CD4-positive, alpha-beta T cell treated with Interleukin-10 for 1 hour (primary cell): ENCODE measurements at places on chromosomes 5 and 9.
A peak's percentile ranks its signal among the peaks of the same experiment; 100 is the strongest.

GRCh38 chr5:16963821-16964220 is 27.7 kb upstream of the MYO10 start:
- DNase-seq, result no peak

DNA sequence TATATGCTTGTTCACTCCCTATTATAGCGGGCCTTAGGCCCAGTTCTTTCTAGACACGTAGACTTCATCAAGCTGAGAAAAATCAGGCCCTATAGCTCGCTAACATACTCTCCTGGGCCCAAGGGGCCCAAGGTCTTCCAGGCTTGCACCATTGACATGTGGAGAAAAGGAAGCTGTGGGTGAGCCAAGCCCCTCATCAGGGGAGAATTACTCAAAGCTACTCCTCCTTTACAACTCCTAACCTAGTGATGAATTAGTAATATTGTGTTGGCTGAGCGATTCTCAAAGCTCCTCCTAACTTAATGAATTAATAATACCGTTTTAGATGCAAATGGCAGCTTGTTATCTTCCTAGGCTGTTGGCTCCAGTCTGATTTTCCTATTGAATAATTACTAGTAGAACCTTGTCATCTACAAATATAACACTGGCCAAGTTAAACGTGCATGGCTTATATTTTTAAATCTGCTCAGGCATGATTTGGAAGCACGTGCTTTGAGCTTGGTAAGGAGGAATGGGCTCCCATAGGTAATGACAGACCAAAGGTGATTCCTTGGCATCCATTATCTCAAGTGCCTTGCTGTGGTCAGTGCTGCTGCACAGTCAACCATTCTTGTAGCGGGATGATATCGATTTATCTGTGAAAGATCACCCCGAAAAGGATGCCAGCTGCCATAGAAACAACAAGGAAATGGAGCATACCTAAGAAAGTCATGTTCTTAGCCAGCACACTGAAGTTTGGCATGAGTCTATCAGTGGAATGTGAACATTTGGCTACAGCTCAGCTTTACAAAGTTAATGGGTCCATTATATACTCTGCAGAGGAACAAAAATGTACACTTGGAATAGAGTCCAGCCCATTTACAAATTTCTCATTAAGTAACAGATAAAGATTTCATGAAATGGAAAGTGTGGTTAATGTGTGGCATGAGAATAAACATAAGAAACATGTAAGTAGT is 23.8 kb downstream of the LVRN start:
- DNase-seq, result no peak

- DNase-seq, result no peak
Observed at GRCh38 chr5:172364773-172365172, 81.2 kb upstream of the UBTD2 start.

DNA sequence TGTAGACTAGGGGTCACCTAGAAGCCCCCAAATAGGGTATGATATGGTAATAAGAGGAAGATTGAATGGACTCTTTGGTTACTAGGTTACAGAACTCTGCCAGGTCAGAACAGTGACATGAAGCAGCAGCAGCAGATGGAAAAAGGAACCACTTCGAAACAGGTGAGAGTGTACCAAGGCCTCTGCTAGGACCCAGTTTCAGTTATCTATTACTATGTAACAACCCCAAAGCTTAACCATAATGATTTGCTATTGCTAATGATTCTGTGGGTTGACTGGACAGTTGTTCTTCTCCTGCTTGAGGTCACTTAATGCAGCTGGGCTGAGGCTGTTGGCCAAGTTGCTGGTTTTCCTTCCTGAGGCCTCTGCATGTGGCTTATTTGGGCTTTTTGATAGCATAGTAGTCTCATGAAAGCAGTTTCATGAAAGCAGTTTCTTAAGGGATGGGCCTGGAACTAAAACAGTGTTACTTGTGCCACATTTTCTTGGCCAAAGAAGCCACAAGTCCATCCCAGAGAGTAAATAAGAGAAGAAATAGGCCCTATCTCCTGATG is 17.6 kb downstream of the C9orf43 start:
- no peak for DNase-seq

- DNase-seq, result no peak
Observed at GRCh38 chr9:135552698-135553171, 6.8 kb downstream of the OBP2A start.

- DNase-seq, result no peak
Observed at GRCh38 chr9:16825331-16825725, 45.1 kb downstream of the BNC2 start.

GRCh38 chr9:79885093-79885857 is 313.5 kb downstream of the TLE4 start:
- DNase-seq, result no peak

GRCh38 chr9:37417857-37418618 is 4.5 kb upstream of the GRHPR start:
- no peak for DNase-seq

- peak; percentile 15 for DNase-seq
Observed at GRCh38 chr9:131598121-131598520, 52.8 kb downstream of the PRRT1B start.

GRCh38 chr5:109689740-109690241 is at the start of gene MAN2A1:
Gene MAN2A1 (plus strand): TSS chr5:109689927. CDS start chr5:109690418, 491 bp downstream.
- DNase-seq, result peak; percentile 83

DNA sequence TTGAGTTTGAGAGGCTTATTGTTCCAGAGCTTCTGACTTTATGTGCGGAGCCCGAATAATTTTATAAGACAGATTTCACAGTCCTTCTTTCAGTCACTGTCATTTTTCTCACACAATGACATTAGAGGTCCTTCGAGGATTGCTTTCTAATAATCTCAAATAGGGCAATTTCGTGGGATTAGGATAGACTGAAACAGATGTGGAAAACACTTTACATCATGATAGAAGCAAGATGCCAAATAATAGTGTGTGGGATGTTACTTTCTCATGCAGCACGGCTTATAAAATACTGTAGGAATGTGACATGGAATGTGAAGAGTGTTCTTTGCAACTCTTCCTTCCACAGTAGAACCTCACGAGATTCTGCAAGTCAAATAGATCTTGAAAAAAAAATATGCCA is 451.3 kb downstream of the SEMA5A start:
- DNase-seq, result no peak

DNA sequence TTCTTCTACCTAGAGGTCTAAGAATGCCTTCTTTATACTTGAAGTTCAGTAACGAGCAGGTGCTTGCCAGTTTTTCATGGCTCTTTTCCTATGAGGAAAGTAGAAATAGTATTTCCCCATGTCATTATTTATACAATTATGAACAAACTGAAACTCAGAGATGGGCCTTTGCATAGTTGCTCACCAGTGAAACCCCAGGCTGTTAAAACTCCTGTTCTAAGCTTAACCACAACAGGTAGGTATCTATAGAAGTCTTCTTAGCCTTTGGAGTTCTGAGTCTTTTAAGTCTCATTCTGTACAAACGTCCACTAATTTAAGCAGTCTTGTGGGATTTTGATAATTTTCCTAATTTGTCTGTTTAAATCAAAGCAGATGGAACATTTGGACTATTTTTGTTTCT is 90.1 kb downstream of the STARD4 start:
- no peak for DNase-seq

DNA sequence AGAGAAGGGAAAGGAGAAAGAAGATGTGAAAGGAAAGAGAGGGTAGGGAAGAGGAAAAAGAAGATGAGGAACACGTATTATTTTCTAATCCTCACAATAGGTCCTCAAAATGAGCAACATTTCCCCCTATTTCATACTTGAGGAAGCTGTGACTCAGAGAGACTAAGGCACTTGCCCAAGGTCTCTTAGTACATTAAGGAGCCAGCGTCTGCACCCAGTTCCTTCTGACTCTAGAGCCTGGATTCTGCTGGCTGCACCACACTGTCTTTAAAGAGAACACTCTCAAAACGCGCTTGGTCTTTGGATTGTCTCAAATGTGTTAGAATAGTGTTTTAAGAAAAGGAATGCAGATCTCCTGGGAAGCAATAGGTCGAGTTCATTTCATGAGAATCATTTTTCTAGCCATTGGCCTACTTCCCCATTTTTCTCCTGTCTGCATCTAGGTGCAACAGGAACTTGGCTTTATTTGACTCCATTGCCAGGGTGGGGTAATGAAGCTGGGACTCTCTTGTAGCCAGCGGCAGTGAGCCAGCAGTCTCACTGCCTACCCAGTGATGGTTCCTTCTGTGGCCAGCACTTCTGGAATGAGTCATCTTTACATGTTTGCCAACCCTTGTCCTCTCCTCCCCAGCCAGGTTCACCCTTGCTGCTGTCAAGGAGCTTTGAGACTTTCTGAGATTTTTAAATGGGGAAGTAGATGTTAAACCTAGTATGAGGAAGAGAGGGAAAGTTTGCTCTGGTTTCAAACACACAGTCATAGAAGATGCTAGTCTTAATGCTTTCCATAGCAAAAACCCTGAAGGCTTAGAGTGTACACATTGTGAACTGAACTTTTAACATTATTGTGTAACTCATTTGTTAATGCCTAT is 82.7 kb downstream of the DOCK8 start:
- peak; percentile 37 for DNase-seq

GRCh38 chr9:133489253-133490190 is 10.6 kb upstream of the SLC2A6 start:
- no peak for DNase-seq

- no peak for DNase-seq
Observed at GRCh38 chr5:53507013-53507412, 26.6 kb downstream of the FST start.

DNA sequence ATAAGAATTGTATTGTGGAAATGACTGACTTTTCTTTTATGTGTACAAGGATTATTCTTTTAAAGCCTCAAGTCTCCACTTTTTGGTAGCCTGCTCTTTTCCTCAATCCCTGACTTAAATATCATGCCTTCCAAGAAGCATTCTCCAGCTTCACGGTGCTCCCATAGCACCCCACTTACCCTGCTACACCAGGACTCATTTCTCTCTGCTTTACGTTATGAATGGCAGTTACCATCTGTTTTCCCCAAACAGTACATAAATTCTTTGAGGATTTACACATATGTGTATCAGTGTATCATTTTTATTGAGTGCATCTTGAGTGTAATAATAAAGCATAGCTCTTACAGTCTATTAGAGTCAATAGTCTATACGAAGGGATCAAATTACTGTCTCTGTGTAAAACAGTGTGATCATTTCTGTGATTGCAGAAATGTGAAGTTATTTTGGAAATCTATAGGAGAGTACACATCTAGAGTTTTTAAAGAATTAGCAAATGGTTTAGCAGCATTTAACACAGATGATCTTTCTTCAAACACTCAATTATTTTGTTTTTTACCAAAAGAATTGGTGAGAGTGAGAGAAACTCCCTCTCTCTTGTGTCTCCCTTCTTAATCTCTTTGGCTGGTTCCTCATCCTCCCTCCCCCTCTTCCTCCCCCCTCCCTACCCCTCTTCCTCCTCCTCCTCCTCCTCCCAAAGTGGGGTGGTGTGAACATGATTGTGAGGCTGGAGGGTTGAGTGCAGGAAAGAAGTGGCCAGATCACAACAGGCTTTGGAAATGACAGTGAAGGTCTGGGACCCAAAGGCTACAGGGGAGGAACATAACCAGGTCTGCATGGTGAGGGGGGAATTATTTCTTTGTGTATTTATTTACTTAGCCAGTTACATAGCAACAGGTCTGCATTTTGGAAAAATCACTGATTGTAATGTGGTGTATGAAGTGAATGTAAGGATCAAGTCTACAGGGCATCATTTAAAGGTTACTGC is 27.6 kb upstream of the ECM2 start:
- DNase-seq, result no peak

GRCh38 chr9:121656941-121657470 is 5.6 kb downstream of the DAB2IP start:
- no peak for DNase-seq

DNA sequence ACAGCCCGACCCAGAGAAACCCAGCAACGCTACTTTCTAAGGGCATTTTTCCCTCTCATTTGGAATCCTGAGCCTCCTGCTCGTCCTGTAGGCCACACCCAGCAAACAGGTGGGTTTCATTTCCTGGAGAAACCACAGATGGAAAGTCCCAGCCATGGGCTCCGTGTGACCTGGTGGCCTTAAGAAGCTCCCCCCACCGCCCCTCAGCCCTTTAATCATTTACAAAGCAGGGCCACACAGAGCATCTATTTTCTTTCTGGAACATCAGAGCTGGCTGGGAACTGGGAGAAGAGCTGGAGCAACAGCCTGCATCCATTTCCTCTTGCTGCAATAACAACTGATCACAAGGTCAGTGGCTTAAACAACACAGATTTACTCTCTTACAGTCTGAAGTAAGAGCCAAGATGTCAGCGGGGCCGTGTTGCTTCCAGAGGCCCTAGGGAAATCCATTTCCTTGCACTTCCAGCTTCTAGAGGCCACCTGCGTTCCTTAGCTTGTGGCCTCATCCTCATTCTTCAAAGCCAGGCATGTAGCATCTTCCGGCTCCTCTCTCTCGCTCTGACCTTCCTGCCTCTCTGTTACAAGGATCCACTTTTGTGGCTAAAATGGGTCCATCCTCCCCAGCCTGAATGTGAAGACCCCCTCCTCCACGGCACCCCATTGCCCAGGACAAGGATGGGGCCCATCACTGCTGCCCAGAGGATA is 40.5 kb downstream of the C9orf50 start:
- DNase-seq, result peak; percentile 46

- DNase-seq, result no peak
Observed at GRCh38 chr5:126031989-126032716, 391.1 kb upstream of the GRAMD2B start.

- DNase-seq, result no peak
Observed at GRCh38 chr9:33187519-33188218, 20.5 kb upstream of the B4GALT1 start.

GRCh38 chr5:61394078-61394704 is 62.1 kb downstream of the ZSWIM6 start:
- no peak for DNase-seq

DNA sequence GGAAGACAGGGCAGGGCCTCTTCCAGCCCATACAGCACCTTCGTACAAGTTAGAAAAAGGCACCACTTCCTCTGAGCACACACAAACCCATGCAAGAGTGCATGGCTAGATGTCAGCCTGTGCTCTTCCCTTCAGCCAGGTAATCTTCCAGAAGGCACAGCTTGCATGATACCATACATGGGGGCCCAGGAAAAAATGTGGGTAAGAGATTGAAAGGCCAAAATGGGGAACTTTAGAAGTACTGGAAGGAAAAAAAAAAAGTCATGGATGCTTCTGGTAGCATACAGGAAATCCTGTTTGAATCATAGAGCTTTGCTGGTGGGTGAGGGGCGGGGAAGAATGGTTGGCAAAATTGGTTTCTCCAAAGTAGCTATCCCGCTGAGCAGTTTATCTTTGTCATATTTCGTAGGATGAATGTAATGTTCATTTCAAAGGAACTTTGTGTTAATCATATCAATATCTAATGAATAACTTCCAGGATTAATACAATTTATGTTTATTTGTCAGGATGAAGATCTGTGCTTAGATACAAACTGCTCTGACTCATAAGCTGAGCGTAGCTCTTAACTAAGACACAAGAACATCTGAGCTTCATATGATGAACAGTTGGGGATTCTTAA is 78.2 kb upstream of the MAP3K1 start:
- no peak for DNase-seq

GRCh38 chr9:109107402-109108240 is 12.1 kb downstream of the TMEM245 start:
- DNase-seq, result no peak
